ENCODE measurements at places on chromosomes 12 and 14.
A peak's percentile ranks its signal among the peaks of the same experiment; 100 is the strongest.

DNA sequence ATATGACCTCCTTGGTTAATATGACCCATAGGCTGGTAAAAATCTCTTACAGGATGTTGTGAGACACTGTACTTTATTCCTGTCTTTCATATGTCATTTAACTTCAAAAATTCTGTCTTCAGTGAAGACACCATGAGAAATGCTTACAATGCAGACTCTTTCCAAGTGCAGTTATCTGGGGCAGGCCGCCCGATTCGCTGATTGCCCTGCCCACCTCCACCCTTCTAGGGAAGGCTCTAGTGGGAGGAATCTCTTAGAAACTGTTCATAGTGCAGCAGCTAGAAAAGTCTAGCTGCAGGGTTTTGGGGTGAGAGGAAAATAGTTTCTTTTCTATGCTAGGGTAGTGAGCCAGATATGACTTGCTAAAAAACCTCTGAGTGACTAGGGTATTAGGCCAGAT lies 15.0 kb upstream of the CIPC start:
- DNase-seq, result no peak

DNA sequence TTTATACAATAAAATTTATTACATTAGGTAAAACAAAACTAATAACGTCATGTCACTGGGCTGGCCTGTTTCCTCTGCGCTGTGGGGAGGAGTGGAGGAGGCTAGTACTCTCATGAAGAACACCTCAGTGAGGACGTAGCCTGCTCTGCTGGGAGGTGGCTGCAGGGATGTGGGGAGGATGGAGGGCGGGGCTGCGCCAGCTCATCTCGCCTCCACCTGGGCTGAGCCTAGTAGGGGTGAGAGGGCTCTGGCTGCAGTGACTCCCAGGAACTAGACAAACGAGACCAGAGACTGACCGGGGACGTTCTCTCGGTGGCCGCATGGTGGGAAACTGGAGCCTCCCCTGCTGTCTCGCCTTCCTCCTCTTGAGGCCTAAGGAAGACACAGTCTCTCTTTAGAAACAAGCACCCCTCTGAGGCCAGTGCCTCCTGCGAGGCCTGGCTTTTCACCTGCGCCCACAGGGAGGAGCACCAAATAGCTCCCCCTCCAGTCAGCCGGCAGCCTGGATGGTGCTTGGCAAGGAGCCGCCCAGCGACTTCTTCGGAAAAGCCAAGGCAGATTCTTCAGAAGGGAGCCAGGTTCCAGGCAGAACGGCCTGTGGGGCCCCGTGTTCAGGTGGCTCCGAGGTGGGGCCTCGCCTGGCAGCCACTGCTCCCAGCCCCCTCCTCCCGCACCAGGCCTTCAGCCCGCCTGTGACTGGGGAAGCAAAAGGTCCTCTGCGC lies 62.4 kb downstream of the PLEKHG3 start:
- DNase-seq, result no peak

GRCh38 chr12:11929714-11930113 lies 141.0 kb upstream of the BCL2L14 start:
- DNase-seq, result no peak

DNA sequence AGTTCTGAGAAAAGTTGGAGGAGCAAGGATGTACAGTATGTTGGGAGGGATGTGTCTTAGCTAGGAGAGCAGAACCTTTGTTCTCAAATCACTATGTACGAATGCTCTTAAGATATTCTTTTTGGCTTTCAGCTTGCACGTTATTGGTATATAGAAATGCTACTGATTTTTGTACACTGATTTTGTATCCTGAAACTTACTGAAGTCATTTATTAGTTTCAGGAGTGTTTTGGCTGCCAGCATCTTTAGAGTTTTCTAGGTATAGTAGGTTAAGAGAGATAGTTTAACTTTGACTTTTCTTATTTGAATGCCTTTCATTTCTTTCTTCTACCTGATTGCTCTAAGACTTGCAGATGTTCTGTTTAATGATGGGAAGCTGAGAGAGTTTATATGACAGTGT lies 442.8 kb upstream of the FBXO33 start:
- DNase-seq, result no peak

- DNase-seq, result no peak
These were observed 275.2 kb downstream of the GXYLT1 start for GRCh38 chr12:41869432-41869831.

GRCh38 chr12:122873540-122873939 lies 22.4 kb downstream of the VPS37B start:
- no peak for DNase-seq

- DNase-seq, result no peak
These were observed 171.2 kb downstream of the CEP128 start for GRCh38 chr14:80770114-80770908.

- DNase-seq, result no peak
These were observed 31.3 kb upstream of the SSTR1 start for GRCh38 chr14:38176379-38176778.

DNA sequence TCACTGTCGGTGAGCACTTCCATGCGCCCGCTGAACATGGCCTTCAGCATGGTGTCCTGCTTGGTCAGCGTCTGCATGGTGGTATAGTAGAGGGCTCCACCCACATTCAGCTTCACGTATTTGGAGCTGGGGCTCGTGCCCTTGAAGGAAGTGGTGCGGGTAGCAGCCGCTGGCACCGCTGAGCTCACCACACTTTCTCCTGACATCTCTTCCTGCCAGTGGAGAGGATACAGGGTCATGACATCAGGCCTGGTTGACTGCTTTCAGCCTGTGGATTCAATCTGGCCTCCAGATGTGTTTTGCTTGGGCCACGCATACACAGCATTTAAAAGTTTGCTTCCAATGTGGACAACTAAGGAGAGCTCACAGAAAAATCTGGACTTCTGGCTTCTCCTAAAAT lies 7.6 kb downstream of the KCTD10 start:
- DNase-seq, result no peak

GRCh38 chr14:94173471-94173884 lies 644 bp upstream of the PPP4R4 start:
- no peak for DNase-seq

- no peak for DNase-seq
These were observed 90.3 kb downstream of the DDHD1 start for GRCh38 chr14:53062856-53063255.

GRCh38 chr14:92994131-92994676 lies 71.3 kb downstream of the CHGA start:
- DNase-seq, result no peak

- no peak for DNase-seq
These were observed 34.1 kb downstream of the ERH start for GRCh38 chr14:69363964-69364363.

GRCh38 chr12:51922146-51922545 lies 14.8 kb downstream of the ACVRL1 start:
- DNase-seq, result no peak

- peak; percentile 40 for DNase-seq
These were observed 175.0 kb upstream of the TMEM132C start for GRCh38 chr12:128091951-128092382.

DNA sequence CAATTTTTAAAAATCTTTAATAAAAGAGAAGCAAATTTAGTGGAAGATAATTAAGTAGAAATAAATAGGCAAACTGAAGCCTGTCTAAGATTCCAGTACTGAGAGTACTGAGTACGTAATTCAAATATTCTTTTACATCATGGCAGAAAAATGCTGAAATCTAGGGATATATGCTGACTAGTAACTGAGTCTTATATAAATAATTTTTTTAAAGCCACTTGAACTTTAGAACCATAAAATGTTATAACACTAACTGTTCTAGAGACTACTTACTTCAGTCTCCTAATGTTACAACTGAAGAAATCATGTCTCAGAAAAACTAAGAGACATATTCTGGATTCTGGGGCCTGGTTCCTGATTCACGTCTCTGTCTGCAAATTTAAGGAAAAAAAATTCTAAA lies 230.6 kb upstream of the PLEKHG7 start:
- DNase-seq, result no peak

- no peak for DNase-seq
These were observed 374.6 kb downstream of the MDGA2 start for GRCh38 chr14:47300796-47301195.

GRCh38 chr14:99125616-99126431 lies 146.2 kb downstream of the BCL11B start:
- peak; percentile 35 for DNase-seq

- DNase-seq, result no peak
These were observed 8.8 kb downstream of the PTPN6 start for GRCh38 chr12:6959805-6960592.

DNA sequence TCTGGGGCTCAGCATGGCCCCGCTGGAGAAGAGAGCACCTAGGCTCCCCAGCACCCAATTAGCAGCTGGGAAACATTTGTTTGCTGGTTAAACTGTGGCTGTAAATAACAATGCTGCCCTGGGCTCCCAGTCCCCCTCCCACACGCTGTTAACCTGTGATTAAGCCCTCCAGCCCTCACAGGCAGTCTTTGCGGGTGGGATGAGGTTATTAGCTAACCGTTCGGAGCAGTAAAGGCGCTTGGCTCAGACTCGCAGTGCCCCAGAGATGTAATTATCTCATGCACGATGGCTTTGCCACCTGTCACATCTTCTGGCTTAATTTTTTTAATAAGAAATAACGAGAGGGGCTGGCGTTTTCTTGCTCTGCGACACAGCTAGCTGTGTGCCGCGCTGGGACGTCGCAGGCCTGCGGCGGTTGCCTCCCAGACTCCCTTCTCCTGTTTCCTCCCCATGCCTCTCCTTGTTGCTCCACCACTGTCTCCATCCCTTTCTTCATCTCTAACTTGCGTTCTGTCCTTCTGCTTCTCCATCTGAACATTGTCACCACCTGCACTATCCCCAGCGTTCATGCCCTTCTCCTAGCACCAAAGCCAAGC lies 239.2 kb upstream of the FKBP4 start:
- no peak for DNase-seq

- no peak for DNase-seq
These were observed 421.0 kb downstream of the RPL10L start for GRCh38 chr14:46230540-46230939.

- no peak for DNase-seq
These were observed 125.8 kb downstream of the C12orf42 start for GRCh38 chr12:103369929-103370328.

GRCh38 chr12:82359115-82359478 lies 768 bp downstream of the METTL25 start:
- peak; percentile 56 for DNase-seq

GRCh38 chr12:6927379-6928021 lies at the start of gene ATN1:
TSS of gene ATN1 (plus strand) at chr12:6927959. CDS start at chr12:6934002, 6,043 bp downstream.
- DNase-seq, result peak; percentile 86

- no peak for DNase-seq
These were observed 25.6 kb downstream of the MDM1 start for GRCh38 chr12:68306564-68306963.
